ENCODE measurements at places on chromosomes 3 and 15. TPM values are rescaled to one million over a fixed set of nuclear protein-coding genes. Genes with fewer than 3 reads are reported as not detected.

Gene MASP1
- 1.6 TPM for total RNA-seq

Gene ATP13A4
- total RNA-seq: not detected

Gene MEX3B
- 15.7 TPM for total RNA-seq

Gene KNL1
- total RNA-seq: 46.2 TPM

Gene TRIM59
- 46.2 TPM for total RNA-seq

Gene HTR3E
- not detected for total RNA-seq

Gene AADAC
- total RNA-seq: not detected

Gene PHC3
- total RNA-seq: 23.9 TPM

- DNase-seq: no peak
These were observed 32.0 kb upstream of the APEH start for GRCh38 chr3:49641921-49642707.

GRCh38 chr3:119595639-119596334 is 1.9 kb upstream of the PLA1A start:
- DNase-seq: no peak

DNA sequence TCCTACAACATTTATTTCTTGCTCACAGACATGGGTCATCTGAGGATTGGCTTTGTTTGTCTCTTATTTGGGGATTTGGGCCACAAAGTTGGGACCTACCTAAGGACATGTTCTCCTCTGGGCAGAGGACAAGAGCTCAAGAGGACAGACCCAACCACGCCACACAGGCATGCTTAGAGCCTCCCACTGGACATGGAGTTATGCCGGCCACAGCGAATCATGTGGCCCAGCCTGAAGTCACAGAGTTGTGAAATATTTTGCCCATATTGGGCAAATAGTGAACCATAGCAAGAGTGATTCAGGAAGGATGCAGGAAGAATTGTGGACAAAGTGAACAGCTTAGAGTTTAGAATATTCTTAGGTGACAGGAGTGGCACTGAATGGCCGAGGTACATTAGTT is 9.9 kb downstream of the TRAK1 start:
- no peak for DNase-seq

DNA sequence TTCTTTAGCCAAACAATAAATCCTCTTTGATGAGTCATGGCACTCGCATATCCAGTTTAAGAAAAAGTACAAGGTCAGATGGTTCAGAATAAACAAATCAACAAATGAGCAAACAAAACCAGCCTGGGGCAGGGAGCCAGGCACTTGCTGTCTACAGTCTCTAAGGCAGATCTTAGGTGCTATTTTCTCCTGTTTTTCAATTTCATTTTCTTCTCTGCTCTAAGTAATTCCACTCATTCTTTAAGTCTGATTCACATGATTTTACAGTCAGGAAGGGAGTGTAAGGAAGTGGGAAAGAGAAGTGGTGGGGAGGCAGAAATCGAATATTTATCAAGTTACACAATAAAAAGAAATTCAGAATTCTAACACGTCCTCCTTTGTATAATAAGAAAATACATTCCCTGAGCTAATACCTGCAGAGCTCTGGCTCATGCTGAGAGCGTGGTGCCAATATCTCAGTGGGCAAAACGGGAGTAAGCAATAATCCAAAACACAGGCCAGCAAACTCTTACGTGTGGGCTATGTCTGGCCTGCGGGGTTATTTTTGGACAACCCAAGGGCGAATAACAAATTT is 298.6 kb downstream of the ADAMTS17 start:
- no peak for DNase-seq

GRCh38 chr3:167941234-167941995 is 154.3 kb downstream of the GOLIM4 start:
- no peak for DNase-seq

GRCh38 chr15:30962079-30962478 is 29.3 kb downstream of the MTMR10 start:
- DNase-seq: no peak

DNA sequence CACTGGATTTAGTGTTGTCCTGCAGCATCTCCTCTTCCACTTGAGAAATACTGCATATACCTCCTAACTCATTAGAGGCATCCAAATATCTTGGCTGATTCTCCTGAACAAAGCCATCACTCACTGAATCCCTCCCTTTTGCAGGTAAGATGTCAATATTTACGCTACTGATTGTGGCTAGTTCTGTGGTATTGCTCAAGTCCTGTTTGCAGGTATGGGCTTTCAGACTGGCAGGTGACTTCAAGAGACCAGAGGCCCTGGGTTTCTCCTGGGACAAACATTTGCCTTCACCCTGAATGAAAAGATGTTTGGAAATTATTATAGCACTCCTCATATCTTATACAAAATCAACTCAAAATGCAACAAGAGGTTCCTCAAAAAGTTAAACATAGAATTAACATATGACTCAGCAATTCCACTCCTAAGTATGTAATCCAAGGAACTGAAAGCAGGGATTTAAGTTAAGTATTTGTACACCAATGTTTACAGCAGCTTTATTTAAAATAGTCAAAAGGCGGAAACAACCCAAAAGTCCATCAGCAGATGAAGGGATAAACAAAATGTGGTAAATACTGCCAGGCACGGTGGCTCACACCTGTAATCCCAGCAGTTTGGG is 18.6 kb downstream of the NEK4 start:
- no peak for DNase-seq

- peak; percentile 86 for DNase-seq
These were observed 4.4 kb upstream of the CLDN11 start for GRCh38 chr3:170414202-170414663.

GRCh38 chr3:10964537-10965167 is 27.9 kb upstream of the SLC6A1 start:
- DNase-seq: peak; percentile 78

DNA sequence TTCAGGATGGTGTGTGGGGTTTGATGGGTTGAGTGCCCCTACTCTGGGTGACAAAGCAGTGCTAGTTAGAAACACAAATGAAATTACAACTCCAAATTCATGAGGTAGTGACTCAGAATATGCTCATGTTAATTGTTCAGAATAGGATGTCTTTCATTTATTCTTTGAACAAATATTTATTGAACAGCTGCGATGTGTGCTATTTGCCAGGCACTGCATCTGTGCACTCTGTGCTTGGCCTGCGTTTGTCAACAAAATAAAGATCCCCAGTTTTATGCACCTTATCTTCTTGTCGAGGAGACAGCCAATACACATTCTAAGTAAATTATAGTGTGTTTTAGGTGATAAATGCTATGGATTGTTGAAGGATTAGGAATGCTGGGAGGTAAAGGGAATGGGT is 27.3 kb downstream of the MED12L start:
- no peak for DNase-seq

DNA sequence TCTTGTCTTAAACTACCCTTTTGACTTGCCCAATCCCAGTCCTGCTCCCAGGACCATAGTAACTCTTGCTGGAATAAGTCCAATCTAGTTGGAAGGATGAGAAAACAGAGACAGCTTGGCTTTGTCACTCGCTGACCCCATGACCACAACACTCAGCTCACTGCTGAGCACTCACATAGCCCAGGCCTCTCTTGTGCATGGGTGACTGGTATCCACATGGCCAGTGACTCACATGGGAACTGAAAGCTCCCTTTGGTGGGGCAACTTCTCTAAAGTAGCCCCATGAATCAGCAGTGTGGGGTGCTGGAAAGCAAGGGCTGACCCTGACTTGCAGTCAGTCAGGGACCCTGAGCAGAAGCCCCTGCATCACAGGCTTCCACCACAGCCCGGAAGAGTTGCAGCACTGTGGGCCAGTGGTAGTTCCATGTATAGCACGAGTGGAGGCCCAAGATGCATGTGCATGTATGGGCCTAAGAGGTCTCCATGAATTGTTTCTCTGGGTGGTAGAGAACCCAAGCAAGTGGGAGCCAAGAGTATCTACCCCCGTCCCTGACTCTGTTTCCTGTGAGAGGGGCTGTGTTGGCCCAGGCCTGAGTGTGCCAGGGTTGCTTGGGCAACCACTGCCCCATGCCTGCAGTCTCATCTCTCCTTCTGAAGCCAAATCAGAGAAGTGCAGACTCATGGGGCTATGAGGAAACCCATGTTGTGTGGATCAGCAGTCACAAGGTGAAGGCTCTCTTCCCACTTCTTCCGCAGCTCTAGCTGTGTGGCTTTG is 62.1 kb upstream of the XCR1 start:
- DNase-seq: no peak

GRCh38 chr3:159907828-159908227 is 80.8 kb upstream of the IL12A start:
- no peak for DNase-seq

GRCh38 chr3:61094608-61095007 is 156.6 kb downstream of the FHIT start:
- no peak for DNase-seq

- DNase-seq: peak; percentile 98
These were observed 18.8 kb upstream of the SSUH2 start for GRCh38 chr3:8663177-8664061.

DNA sequence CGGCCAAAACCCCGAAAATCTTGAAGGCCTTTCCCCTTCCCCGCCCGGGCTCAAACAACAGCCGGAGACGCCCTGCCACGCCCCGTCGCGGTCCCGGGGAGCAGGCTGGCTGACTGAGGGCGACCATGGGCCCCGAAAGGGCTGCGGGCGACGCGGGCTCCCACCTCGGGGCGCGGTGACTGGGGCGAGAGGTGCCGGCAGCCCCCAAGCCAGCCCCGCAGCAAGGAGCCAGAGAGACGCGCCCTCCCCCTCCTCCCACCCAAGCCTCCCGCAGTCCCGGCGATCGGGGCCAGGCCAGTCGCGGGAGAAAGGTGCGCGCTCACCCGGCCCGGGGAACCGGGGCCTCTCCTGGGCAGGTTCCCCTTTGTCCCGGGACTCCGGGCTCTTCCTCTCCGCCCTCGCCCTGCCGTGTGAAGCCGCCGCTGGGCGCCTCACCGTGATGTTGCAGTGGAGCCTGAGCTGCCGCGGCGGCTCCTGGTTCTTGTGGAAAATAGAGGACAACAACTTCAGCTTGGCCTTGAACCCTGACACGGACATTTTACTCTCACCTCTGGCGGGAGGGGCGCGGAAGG is 30.6 kb upstream of the ZSCAN2 start:
- peak; percentile 48 for DNase-seq

DNA sequence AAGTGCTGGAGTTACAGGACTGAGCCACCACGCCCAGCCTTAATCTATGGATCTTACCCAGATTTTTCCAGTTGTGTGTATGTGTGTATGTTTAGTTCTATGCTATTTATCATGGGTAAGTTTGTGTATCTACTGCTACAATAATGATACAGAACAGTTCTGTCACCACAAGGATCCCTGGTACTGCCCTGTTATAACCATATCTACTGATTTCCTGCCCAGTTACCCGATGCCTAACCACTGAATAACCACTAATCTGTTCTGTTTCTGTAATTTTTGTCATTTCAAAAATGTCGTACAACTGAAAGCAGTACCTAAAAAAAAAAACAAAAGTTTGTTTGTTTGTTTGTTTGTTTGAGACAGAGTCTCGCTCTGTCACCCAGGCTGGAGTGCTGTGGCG is 123.7 kb upstream of the RAP2B start:
- DNase-seq: no peak

DNA sequence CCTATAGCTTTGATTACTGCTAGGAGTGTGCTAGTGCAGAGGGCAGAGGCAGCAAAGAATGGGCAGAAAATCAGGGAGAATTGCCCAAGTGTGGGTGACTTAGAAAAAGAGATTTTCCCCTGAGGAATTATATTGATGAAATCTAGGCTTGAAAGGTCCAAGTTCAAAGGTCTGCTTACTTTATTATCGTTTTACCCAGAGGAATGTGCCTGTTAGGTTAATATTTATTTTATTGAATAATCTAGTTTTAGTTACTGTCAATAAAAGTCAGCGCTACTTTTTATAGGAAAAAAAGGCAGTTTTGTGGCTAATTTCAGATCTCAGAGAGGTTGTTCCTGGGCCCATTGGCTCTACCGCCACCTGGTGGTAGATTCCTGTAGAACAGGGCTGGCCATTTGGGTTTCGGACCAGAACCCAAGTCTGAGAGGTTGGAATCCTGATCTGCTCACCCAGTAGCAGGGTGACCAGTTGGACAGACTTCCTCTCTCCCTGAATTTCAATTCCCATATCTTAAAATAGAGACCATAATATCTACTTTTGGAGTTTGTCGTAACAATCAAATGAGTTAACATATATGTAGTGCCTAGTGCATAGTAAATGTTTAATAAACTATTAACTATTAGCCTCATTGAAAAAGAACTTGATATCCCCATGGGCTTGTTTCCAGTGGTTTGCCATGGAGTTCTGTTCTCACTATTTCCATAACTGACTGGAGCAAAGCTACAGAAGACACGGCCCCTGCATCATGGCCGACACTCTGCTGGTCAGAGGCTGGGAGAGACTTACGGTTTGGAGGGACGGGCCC is 62.7 kb upstream of the ZNF148 start:
- peak; percentile 71 for DNase-seq

DNA sequence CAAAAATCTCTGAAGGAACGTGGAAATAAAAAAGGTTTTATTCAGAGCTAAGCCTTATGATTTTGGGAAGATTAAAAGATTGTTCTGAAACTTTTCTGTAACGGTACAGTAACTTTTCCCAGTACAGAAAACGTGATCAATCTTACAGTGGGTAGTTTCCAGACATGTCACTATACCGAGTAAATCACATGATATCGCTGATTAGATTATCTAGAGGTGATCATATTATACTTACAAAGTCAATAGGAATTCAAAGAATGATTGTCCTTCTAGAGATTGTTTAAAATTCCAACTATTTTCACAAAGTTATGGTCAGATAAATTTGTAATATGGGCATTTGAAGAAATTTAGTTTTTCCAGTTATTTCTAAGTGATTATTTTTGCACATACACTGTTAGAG is 736.0 kb upstream of the GRM7 start:
- DNase-seq: no peak

- no peak for DNase-seq
These were observed 15.4 kb upstream of the AADAC start for GRCh38 chr3:151798466-151798865.

- no peak for DNase-seq
These were observed 95.0 kb downstream of the LRTM1 start for GRCh38 chr3:54832876-54833275.

DNA sequence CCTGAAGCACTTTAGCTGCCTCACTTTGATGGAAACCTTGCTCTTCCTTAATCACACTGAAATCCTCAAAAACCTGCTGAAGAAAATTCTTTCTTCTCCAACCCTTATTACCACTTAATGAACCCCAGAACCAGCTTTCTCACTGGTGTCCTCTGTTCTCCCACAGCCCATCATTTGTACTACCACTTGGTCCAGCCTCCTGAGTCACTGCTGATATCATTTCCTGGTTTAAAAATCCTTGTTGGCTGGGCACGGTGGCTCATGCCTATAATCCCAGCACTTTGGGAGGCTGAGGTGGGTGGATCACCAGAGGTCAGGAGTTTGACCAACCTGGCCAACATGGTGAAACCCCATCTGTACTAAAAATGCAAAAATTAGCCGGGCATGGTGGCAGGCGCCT is 418.6 kb upstream of the KCNMB2 start:
- DNase-seq: no peak

GRCh38 chr3:106256249-106256957 is 387.6 kb upstream of the CBLB start:
- DNase-seq: no peak

DNA sequence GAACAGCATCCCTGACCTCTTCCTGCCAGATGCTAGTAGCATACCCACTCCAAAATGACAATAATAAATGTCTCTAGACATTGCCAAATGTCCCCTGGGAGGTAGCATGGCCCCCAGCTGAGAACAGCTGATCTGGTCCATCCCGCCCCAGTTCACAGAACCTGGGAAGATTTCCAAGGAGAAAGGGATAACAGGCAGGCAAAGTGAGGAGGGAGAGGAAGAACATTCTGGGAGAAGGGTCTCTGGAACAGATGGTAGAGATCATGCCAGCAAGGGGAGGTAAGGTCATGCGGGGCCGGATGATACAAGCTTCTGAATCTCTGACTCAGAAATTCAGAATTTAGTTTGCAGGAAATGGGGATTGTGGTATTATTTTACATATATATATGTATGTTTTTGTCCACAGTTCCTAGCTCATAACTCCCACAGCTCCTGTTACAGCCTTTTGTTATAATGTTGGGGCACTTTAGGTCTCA is 192.7 kb downstream of the SUCLG2 start:
- no peak for DNase-seq
